ENCODE measurements at places on chromosomes 12 and 14. TPM values are rescaled to one million over a fixed set of nuclear protein-coding genes. Genes with fewer than 3 reads are reported as not detected.

Gene KRT73
- total RNA-seq = not detected

Gene SRRM4
- total RNA-seq = not detected

Gene RDH16
- total RNA-seq = not detected

Gene KCNMB4
- 2.0 TPM for total RNA-seq

Gene NEDD1
- total RNA-seq = 141 TPM

Gene POLR3B
- 11.8 TPM for total RNA-seq

Gene PLBD1
- total RNA-seq = 0.37 TPM

Gene CLEC6A
- not detected for total RNA-seq

Gene SERPINA3
- not detected for total RNA-seq

Gene CATSPERB
- 0.20 TPM for total RNA-seq

Gene LGR5
- not detected for total RNA-seq

Gene CHFR
- 20.7 TPM for total RNA-seq

Gene CLEC2A
- not detected for total RNA-seq

Gene SPRING1
- 19.1 TPM for total RNA-seq

Gene PPHLN1
- 78.2 TPM for total RNA-seq

Gene TTC5
- total RNA-seq = 13.0 TPM

Gene GLS2
- not detected for total RNA-seq

Gene EXOC3L4
- 1.8 TPM for total RNA-seq

Gene DNAI7
- total RNA-seq = not detected

Gene CCDC177
- total RNA-seq = not detected

Gene TDP1
- 36.0 TPM for total RNA-seq

Gene NEK9
- 32.6 TPM for total RNA-seq

Gene CDH24
- total RNA-seq = 4.6 TPM

Gene USP5
- 33.5 TPM for total RNA-seq

Gene CPNE6
- total RNA-seq = not detected

Gene FLVCR2
- total RNA-seq = 0.23 TPM

Gene TAS2R14
- total RNA-seq = 2.0 TPM

Gene RTN1
- 70.2 TPM for total RNA-seq

Gene GON7
- 38.9 TPM for total RNA-seq

Gene HOTAIR
- not detected for total RNA-seq

Gene LMNTD1
- total RNA-seq = 0.15 TPM

Gene TAS2R42
- total RNA-seq = not detected

Gene SLC38A4
- total RNA-seq = 0.46 TPM

All from NCI-H460 (cell line).